ENCODE measurements at places on chromosomes 5 and 9.

DNA sequence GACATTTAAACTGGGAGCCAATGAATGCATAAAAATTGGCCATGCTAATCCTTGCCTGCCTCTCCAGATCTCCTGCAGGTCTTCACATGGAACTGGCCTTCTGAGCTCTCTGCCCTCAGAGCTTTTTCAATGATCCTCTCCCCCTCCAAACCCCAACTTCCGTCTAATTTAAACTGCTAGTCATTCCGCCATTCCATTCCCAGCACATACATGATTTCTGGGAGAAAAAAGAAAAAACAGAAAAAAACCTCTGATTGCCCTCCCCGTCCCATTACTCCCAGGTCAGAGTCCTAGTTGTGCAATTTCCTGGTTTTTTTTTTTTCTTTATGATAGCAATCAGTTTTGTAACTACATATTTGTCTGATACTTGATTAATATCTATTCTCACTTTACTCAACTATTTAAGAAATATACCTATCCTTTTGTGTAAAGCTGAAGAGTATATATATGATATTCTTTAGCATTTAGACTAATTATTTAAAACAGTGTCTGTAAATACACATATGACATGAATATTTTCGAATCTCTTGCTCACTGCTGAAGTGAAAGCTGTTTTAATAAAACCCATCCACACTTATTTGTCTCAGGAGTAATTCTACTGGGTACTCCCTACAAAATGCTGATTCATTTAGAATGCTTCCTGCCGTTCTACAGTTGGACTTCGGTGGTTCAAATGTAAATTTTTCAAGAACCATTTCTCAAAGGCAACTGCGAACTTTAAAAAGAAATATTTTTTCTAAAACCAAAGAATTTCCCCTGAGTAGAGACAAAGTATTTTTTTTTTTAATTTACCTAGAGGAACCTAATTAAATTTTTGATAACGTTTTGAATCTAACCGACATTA, 1.6 kb downstream of the HINT1 start:
- DNase-seq: no peak

GRCh38 chr9:130423272-130423671, 21.5 kb upstream of the ASS1 start:
- no peak for DNase-seq

- DNase-seq: no peak
Observed at GRCh38 chr5:125149110-125149509, 402.7 kb upstream of the ZNF608 start.

GRCh38 chr5:73641811-73642210, 15.8 kb downstream of the ARHGEF28 start:
- no peak for DNase-seq

- no peak for DNase-seq
Observed at GRCh38 chr5:116521173-116521872, 53.3 kb downstream of the SEMA6A start.

DNA sequence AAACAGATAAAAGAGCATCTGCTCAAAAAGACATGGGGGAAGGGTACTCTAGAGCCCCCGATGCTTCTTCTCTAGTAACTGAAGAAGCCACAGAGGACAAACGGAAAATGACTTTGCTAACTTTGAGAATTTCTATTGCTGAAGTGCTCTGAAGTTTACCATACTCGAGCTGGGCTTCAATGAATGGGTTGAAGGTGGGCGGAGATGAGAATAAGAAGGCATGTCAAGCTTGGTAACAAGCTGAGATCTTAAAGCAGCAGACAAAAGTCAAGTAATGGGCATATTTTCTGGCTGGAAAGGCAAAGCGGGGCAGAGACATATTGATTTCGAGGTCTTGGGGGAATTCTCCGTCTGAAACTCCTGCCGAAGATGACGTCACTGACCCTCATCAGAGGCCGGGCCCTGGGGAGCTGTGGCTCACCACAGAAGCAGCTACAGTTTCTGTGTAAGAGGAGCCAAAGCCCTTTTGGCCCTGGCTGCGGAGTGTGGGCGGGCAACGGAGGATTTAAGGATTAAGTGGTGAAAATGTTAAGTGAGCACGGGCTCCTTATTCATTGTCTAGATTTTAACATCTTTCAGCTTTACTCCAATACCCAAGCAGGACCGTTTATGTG, 115.8 kb upstream of the SLIT3 start:
- no peak for DNase-seq

- DNase-seq: no peak
Observed at GRCh38 chr5:82217917-82218316, 60.2 kb downstream of the RPS23 start.

GRCh38 chr9:136192289-136193126, 12.4 kb downstream of the LHX3 start:
- DNase-seq: no peak

- DNase-seq: no peak
Observed at GRCh38 chr9:95458666-95459065, 58.1 kb downstream of the PTCH1 start.

DNA sequence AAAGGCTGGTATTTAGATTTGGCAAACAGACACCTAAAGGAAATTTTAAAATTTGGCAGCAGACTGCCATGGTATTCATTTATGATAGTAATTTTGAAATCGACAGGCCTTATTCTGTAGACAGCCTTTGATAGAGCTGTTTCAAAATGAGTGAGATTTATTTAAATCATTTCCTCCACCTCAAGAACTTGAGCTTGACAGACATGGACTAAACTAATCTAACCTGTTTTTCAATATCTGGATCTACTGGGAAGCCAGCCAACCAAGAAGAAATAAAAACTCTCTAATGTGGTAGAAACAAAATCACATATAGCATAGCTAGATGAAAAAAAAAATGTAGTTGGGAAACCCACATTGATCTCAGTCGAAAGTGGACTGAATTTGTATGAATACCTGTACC, 56.9 kb upstream of the RASA1 start:
- DNase-seq: no peak

GRCh38 chr5:179619776-179620175, 3.7 kb downstream of the HNRNPH1 start:
- DNase-seq: no peak

Measured in SK-N-MC (cell line).